ENCODE measurements at places on chromosomes 13 and 19.
A peak's percentile ranks its signal among the peaks of the same experiment; 100 is the strongest.

- no peak for DNase-seq
Observed at GRCh38 chr13:24116131-24116530, 44.4 kb upstream of the SPATA13 start.

DNA sequence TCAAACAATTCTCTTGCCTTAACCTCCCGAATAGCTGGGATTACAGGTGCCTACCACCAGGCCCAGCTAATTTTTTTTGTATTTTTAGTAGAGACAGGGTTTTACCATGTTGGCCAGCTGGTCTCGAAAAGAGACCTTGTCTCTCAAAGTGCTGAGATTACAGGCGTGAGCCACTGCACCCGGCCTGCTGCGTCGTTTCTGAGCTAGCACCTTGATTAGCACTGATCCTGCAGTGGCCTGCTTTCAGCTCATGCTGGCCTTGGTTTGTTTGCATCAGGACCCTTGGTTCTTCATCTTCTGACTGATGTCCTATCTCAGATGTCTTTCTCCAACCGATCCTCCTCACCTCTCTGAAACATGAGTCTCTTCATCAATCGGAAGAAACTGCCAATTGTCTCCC is 4.9 kb upstream of the TFDP1 start:
- DNase-seq: no peak

DNA sequence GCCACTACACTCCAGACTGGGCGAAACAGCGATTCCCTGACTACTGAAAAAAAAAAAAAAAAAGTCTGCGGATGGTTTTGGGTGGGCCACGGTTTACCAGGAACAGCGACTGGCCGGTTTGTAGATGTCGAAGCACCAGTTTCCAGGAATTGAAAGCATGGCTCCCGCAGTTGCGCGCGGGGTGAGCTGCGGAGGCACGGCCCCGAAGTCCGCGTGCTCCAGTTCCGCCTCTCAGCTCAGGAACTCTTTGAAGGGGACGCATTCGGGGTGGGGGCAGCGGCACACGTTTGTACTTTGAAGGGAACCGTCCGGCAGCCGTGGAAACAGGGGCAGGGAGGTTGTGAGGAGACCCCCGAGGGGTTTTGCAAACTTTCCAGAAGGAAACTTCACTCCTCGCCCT is 27.1 kb upstream of the PABPC3 start:
- no peak for DNase-seq

DNA sequence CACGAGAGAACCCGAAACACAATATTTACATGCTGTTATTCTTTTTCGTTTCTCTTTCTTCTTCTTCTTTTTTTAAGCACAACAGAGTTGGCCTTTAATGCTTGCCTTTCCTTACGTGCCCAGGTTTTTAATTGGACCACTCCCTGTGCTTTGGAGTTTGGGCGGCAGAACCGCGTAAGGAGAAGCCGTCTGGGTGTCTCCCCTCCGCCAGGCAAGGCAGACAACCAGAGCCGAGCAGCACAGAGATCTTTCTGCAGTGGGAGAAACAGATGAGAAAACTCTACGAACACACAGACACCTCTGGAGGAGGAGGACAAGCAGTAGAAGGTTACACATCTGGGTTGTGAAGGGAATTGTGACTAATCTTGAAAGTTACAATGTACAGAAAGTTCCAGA is 150.0 kb upstream of the UBL3 start:
- DNase-seq: no peak

DNA sequence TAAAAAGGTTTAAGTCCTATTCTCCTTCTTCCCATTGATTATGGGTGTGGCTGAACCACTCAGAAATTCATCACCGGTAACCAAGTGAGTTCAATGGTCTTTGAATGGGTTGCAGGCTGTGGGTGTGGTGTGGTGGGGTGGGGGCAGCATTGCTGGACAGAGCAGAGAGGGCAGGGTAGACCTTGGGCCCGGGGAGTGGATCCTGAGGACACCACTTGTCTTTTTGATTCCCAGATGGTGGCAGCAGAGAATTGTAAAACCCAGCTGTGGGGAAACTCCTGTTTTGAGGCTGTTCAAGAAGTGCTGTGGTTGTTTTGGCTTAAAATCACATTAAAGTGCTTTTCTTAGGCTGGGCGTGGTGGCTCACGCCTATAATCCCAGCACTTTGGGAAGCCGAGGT is 45.8 kb upstream of the RGCC start:
- DNase-seq: no peak

DNA sequence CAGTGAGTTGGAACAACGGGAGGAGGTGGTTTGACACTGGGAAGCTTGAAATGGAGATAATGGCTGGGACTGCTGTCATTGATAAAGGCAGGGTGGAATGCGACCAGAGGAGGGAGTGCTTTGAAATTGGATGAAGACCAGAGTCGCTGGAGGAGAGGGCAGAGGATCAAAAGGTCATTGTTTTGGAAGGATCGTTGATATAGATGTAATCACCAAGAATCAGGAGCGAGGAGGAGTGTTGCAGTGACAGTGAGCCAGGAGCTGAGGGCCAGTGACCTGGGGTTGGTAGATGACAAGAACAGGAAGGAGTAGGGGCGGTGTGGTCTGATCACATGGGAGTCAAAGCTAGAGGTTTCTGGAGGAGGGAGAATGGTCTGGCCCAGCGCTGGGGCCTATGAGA is 25.3 kb downstream of the TM9SF2 start:
- DNase-seq: no peak

- peak; percentile 27 for DNase-seq
Observed at GRCh38 chr19:51327066-51328001, 14.6 kb downstream of the VSIG10L start.

GRCh38 chr13:30300596-30300995 is 6.8 kb downstream of the KATNAL1 start:
- DNase-seq: no peak

- DNase-seq: no peak
Observed at GRCh38 chr19:531753-532560, at the start of gene CDC34. Gene CDC34 (plus strand): TSS chr19:531760. CDS start chr19:531932, 172 bp downstream.

GRCh38 chr13:80717776-80718175 is 376.9 kb upstream of the SPRY2 start:
- DNase-seq: no peak

DNA sequence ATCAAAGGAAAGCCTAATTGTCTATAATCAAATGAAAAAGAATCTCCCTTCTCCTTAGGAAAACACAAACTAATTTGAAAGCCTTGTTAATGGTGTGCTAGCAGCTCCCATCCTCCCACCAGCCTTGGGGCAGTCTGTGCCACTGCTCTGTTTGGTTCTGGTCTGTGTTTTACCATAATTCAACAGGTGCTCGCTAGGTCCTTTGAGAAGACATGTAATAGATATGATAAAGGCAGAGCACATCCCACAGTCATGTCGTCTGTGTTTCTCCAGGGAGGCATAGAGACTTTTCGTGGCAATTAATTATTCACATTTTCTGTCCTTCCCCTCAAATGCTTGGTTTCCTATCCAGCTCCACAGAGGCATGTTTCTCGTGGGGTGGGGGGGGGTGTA is 23.8 kb downstream of the FAM124A start:
- no peak for DNase-seq

DNA sequence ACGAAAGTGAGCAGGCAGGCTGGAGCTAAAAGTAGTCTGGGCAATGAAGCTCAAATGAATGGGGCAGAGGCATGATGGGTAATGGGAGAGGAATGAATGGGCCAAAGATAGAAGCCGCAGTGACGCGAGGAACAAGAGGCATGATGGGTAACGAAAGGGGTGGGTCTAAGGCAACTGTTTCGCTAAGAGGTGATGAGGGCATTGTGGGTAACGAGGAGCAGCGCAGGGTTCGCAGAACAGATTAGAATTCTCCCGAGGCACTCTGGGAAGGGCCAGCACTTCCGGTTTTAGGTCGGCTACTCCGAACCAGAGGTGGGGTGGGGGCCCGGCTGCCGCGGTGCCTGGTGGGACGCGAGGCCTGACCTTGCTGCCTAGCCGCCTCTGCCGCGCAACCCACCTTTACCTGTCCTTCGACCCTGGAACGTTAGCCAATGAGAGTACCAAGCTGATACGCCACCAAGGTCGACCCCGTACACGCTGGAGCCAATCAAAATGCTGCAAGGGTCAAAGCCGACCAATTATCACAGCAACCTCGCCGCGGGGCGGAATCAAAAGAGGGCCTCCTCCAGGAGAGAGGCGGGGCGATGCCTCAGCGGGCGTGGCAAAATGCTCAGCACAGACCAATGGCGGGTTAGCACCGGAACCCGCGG is 563 bp upstream of the TOMM40 start:
- peak; percentile 100 for DNase-seq

- no peak for DNase-seq
Observed at GRCh38 chr13:40318366-40318765, 348.1 kb downstream of the FOXO1 start.

- DNase-seq: peak; percentile 45
Observed at GRCh38 chr19:17075864-17076542, 426 bp downstream of the MYO9B start.

GRCh38 chr13:76667551-76667950 is 218.7 kb downstream of the KCTD12 start:
- DNase-seq: no peak
